ENCODE measurements at places on chromosomes 7 and 10.

DNA sequence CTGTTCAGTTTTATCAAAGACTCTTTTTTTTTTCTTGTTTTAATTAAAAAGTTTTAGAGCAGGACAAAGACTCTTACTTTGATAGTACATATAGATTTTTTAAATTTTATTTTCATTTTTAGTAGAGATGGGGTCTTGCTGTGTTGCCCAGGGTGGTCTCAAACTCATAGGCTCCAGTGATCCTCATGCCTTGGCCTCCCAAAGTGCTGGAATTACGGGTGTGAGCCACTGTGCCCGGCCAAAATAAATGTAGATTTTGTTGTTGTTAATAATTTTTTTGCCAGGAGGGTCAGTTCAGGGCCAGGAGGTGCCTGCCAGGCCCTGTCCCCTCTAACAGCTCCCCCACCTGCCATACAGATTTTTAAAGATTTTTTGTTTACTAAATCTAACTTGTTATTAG, 17.0 kb downstream of the DENND10 start:
- DNase-seq: no peak

- DNase-seq: no peak
These were observed 101.5 kb downstream of the MICALL2 start for GRCh38 chr7:1357601-1358271.

DNA sequence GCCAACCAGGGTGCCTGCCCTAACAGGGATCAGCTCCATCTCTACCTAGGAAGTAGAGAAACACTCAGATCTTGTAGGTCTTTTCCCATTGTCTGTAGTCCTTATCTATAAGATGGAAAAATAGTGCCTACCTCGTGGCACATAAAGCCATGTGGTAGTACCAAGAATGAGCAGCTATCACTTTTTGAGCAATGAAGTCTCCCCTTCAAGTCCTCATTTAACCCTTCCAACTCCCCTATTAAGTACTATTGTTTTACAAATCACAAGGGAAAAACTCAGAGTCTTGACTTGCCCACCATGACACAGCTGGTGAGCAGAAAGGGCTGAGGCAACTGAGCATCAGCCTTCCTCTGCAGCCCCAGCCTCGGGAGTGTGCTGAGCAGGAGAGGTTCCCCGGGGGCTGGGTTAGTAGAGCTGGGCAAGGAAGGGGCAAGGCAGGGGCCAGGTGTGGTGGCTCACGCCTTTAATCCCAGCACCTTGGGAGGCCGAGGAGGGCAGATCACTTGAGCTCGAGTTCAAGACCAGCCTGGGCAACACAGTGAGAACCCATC, 3.3 kb downstream of the FRAT2 start:
- DNase-seq: no peak

DNA sequence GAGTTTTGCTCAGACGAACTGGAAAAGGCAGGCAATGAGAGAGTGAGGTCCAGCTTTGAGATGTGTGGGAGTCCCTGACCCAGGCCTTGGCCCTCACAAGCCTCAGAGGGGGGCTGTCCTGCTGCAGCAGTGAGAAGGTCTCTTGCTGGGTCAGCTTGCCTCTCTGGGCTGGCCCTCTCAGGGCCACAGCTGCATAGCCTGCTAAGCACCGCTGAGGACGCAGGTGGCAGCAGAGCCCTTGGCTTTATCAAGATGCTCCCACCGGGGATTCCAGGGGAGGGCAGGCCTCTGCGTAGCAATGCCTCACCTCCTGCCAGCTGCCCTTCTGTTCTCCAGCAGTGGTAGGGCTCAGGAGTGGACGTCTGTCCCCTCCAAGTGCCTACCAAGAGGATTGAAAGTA, 128.7 kb downstream of the COBL start:
- no peak for DNase-seq

GRCh38 chr7:51973939-51974338, 657.3 kb upstream of the COBL start:
- DNase-seq: no peak
